ENCODE measurements at places on chromosomes 1 and 21.

DNA sequence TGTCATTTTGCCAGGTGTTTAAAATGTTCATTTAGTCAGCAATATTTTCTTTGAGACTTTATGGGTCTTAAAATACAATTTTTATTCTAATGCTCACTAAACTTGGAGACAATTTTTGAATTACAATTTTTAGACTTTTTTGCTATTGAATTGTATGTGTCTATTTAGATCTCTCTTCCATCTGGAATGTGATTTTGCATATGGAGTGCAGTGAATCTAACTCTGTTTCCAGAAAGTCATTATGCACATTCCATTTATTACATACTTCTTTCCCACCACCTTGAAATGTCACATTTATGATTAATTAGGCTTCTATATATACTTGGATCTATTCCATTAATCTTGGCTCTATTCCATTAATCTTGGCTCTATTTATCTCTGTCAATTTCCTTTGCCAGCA is 5.6 kb upstream of the TSPEAR start:
- DNase-seq: no peak

GRCh38 chr1:11518016-11518701 is 39.2 kb downstream of the DISP3 start:
- no peak for DNase-seq

DNA sequence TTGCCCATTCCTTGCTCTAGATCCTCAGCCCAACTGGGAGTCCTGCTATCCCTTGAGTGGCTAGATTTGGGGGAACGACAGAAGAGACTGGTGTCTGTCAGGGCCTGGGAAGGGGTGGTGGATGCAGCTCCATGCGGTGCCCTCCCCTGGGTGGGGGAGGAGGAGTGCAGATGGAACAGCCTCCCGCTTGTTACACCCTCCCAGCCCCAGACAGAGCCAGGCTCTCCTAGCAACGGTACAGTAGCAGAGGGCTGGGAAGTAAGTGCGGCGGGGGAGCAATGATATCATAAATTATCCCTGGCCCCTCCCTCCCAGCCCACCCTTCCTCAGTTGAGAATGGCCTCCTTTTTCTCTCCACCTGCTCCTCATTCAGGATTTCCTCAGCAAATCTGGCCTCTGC is 37.2 kb downstream of the RHBG start:
- no peak for DNase-seq

DNA sequence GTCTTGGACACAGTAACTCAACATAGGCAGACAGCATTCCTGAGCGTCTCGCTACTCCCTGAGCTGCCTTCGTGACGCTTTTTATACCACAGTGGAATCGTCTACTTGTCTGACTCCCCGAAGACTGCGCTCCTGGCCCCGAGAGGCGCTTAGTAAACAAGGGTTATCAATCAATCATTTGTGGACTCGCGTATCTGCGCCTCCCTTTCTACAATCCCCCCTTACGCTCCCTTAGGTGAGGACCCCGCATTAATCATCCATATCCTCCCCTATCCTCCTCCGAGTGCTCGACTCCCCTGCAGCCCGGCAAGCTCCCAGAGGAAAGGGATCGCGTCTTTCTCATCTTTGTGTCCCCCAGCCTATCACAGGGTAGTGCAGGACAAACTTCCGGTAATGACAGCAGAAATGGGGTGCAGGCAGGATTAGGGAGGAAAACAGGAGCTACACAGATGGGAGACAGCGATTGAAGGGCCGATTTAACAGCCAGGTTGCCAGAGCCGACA is 522 bp downstream of the TMEM59 start:
- peak; percentile 15 for DNase-seq

- DNase-seq: no peak
These were observed 47.7 kb upstream of the DNASE2B start for GRCh38 chr1:84350550-84350949.

- DNase-seq: no peak
These were observed 44.9 kb downstream of the LRRC8D start for GRCh38 chr1:89865498-89866382.

DNA sequence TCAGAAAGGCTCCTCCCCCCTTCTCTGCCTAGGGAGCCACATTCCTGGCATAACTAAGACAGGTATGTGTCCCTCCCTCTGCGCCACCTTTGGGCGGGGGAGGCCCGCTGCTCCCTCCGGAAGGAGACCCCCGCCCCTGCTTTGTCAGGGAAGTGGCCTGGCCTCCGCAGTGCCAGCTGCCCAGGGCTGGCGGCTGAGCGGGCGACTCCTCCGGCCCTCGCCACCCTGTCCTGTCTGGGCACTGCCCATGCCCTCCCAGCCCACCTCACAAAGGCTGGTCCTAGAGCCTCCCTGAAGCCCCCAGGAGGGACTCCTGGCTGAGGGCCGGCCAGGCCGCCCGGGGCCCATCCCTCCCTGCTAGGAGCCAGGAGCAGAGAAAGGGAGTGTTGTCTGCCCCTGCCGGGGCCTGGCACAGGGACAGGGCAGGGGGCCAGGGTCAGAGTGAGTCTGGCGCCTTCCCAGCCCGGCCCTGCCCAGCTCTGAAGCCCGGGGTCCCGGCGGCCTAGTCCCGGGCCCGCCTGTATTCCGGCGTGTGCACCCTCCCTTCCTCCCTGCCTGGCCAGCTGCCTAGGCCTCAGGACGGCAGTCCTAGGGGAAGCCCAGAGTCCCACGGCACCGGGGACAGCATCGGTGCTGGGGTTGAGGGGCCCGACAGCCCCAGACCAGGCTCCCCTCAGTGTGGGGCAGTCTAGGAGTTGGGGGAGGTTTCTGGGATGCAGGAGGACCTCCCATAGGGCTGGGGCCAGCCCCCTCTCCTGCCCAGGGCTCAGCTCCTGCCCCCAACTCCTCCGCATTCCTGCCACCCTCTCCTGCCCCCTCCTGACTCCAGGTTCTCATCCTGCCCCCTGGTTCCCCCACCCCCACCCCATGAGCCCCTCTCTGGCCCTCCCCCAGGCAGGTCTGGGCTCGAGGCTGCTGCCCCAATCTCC is 5.1 kb downstream of the AGRN start:
- no peak for DNase-seq

- DNase-seq: no peak
These were observed 416.6 kb upstream of the RUNX1 start for GRCh38 chr21:35465741-35466140.

DNA sequence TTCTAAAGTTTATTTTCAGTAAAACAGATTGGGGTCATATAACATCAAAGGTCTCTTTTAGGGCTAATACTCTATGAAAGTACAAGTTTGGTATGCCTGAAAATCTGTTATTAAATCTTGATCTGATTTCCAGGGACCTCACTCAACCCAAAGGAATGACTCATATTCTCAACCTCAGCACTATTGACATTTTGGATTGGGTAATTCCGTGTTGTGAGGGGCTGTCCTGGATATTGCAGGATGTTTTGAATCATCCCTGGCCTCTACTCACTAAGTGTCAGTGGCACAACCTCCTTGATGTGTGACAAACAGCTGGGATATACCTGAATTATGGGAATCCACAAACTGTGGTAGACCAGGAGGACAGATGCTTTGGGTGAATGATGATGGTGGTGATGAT is 51.5 kb upstream of the CYP2J2 start:
- DNase-seq: no peak

DNA sequence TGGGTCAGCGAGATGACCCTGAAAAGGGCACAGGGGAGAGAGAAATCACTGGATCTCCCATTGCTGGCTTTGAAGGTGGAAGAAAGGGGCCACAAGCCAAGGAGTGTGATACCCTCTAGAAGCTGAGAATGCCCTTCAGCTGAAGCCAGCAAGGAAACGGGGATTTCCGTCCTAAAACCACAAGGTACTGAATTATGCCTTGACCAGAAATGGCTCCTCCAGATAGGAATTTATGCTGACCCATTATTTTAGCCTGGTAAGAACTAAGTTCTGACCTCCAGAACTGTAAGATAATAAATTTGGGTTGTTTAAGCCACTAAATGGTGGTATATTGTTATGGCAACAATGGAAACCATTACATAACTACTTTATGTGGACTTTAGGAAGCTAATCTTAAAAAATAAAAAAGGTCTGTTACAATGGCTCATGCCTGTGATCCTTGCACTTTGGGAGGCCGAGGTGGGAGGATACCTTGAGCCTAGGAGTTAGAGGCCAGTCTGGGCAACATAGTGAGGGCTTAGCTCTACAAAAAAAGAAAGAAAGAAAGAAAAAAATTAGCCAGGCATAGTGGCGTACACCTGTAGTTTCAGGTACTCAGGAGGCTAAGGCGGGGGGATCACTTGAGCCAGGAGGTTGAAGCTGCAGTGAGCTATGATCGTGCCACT is 3.6 kb upstream of the H6PD start:
- DNase-seq: no peak

- no peak for DNase-seq
These were observed 20.9 kb upstream of the GPR153 start for GRCh38 chr1:6281511-6282402.

- no peak for DNase-seq
These were observed 10.0 kb downstream of the RGSL1 start for GRCh38 chr1:182459949-182460348.

GRCh38 chr1:38208716-38209632 is 162.4 kb upstream of the POU3F1 start:
- no peak for DNase-seq

DNA sequence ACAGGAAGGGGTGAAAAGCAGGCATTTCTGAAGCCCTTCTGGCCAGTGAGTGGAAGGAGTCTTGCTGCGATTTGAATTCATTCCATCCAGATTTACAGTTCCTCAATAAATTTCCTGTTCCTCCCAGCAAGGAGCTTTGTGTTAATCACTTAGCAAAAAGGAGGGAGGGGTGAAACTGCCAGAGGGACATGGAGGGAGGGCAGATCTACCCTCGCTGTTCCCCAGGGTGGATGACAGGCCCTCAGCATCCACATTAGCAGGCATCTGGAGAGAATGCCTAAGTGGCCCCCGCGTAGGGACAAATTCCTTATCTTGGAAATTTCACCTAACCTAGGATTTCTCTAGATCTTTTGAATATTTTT is 1.2 kb downstream of the ETV3 start:
- DNase-seq: no peak

DNA sequence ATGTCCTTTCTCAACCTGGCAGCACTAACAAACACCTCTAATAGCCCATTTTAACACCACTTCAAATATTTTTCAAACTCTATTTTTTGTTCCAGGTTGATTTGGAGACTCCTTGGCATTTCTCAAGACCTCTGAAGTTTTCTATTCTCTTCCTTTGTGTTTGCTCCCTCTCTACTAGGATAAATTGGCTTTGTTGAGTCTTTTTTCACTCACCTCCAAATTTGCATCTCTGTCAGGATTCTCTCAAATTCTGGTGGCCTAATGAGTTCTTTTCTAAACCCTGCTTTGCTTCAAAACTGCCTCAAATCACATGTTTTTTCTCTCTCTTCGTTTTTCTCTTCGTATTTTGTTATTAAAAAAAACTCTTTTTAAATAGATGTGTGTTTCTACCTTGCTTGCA is 582.2 kb upstream of the ADGRL4 start:
- no peak for DNase-seq

DNA sequence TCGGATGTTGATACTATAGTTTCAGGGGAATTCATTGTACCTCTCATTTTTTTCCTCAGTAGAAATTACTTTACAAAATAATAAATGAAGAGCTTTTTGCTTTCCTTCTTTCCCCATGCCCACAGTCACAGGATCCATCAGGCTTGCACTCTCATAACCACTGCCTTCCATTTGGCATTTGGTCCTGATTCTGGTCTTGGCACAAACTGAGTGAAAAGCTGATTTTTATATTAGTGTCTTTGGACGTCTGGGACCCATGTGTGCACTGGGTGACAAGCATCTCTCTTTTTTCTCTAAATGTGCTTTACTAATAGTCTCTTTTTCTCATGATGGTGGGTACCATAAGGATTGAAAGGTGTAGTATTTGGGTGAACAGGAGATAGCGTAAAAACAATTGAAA is 2.8 kb downstream of the ELAVL4 start:
- DNase-seq: no peak

DNA sequence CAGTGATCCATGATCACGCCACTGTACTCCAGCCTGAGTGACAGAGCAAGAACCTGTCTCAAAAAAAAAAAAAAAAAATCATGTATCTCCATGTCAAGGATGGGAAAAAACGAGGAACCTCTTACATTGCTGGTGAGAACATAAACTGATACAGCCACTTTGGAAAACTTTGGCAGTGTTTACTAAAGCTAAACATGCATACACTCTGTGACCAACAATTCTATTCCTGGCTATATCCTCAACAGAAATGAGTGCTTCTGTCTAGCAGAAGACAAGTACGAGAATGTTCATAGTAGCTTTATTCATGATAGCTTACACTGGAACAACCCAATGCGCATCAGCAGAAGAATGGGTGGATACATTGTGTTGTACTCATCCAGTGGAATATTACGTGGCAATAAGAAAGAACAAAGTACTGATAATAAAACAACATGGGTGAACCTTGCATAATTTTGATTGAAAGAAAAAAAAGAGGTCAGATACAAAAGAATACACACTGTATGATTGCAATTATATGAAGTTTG is 31.5 kb upstream of the SLC6A9 start:
- DNase-seq: no peak

DNA sequence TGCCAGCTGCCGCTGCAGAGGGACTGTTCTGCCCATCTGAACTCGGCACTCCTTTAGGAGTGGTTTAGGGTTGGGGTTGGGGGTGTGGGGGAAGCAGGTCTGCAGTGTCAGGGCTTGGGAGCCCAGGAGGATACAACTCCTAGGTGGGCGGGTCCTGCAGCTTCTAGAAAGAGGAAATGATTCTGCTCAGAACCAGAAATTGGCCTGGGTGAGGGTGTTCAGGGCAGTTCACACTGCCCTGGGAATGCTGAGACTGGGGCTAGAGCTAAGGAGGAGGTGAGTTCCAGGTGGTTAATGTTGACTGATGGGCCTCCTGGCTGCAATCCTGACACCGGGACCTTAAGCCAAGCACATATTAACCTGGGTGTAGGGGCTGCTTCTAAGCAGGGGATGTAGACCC is 4.8 kb upstream of the SLC26A9 start:
- no peak for DNase-seq

DNA sequence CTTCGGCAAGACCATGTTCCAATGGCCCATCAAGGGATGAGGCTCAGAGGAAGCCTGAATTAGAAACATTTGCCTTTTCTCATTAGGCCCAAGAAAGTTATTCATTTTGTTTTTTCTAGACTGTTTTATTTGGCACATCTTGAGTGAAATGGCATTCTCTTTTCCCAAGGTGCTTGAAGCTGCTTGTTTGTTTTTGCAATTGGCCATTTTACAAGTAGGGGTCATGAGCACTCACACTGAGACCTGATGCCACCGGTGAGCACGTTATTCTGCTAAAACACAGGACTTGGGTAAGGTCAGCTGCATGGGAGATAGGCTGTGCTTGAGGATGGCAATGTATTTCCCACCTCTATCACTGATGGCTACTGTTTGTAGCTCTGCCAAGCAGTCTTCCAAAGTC is 128.1 kb downstream of the TBX15 start:
- DNase-seq: no peak

- peak; percentile 54 for DNase-seq
These were observed 4.0 kb downstream of the SHISAL2A start for GRCh38 chr1:52636721-52637695.

GRCh38 chr1:26922431-26922729 is 837 bp downstream of the NUDC start:
- no peak for DNase-seq

All from activated T-cell treated with anti-CD3 and anti-CD28 coated beads for 48 hours (primary cell).